ENCODE measurements at places on chromosomes 2 and 18.

DNA sequence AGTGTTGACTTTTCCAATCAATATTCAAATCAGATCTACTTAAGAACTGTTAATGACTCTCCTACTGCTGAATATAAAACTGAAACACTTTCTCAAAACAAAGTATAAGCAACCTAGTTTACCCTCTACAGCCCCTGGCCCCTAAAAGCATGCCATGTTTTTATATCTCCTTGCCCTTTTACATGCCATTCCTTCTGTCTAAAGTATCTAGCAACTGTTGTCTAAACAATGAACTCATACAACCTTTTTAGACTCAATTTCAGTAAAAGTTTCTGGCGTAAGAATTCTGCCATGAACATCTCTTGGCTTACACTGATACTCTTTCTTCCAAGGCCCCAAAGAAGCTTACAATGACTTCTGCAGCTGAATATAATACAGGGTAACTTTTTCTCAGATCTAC, 47.8 kb upstream of the GPR75 start:
- DNase-seq, result no peak

DNA sequence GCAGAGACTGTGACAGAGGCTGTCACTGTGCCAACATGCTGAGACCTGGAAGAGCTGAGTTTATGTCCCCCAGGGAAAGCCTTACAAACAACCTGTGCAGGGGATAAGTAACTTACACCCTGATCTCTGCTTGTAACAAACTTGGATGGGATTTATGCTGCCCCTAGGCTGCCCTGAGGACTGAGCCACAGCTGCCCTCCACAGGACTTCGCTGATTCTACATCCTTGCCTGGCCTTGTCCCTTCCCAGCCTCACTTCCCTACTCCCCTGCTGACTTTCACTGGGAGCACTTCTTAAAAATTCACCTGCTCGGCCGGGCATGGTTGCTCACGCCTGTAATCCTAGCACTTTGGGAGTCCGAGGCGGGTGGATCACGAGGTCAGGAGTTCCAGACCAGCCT, 45.9 kb upstream of the ASAP2 start:
- no peak for DNase-seq

- no peak for DNase-seq
Observed at GRCh38 chr18:77020561-77020960, 112.0 kb downstream of the MBP start.

- peak; percentile 43 for DNase-seq
Observed at GRCh38 chr2:47174733-47175361, 19.7 kb upstream of the STPG4 start.

DNA sequence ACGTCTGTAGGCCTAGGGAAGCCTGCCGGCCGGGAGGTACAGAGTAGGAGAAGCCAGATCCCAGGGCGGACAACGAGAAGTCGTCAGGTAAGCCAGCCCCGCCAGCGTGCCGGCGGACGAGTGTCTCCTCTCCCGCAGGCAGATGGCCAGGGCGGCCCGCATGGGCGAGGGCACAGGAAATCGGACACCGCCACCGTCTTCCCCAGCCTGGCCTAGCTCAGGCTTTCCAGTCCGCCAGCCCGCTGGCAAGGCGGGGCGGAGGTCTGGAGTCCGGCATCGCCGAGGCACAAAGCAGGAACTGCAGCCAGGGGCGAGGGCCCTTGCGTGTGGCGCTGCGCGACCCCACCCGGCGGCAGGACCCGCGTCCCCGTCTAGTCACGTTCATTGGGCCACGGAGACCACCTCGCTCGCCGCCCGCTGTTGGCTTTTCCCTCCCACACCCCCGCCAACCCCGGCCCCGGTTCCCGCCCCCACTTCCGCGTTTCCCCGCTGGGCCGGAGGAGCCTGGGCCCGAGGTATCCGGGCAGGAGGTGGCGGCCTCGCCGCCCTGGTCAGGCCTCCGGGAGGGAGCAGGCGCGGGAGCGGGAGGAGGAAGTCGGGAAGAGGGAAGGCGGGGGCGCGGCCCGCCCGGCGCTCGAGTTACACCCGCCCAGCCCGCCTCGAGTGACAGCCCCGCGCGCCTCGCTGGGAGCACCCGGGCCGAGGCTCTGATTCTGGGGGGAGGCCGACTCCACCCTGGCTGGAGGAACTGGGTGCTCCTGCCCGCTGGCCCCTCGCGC, at the start of gene GPD2:
Gene GPD2, plus strand, starts transcription at position 662 of the 779 bp plus-strand sequence. CDS start 39,727 bp downstream, outside the sequence.
- peak; percentile 49 for DNase-seq

GRCh38 chr2:23220513-23221094, 164.4 kb upstream of the KLHL29 start:
- no peak for DNase-seq

- DNase-seq, result no peak
Observed at GRCh38 chr2:117232305-117232704, 582.2 kb upstream of the DDX18 start.

- DNase-seq, result no peak
Observed at GRCh38 chr2:117825437-117825836, 10.9 kb downstream of the DDX18 start.

DNA sequence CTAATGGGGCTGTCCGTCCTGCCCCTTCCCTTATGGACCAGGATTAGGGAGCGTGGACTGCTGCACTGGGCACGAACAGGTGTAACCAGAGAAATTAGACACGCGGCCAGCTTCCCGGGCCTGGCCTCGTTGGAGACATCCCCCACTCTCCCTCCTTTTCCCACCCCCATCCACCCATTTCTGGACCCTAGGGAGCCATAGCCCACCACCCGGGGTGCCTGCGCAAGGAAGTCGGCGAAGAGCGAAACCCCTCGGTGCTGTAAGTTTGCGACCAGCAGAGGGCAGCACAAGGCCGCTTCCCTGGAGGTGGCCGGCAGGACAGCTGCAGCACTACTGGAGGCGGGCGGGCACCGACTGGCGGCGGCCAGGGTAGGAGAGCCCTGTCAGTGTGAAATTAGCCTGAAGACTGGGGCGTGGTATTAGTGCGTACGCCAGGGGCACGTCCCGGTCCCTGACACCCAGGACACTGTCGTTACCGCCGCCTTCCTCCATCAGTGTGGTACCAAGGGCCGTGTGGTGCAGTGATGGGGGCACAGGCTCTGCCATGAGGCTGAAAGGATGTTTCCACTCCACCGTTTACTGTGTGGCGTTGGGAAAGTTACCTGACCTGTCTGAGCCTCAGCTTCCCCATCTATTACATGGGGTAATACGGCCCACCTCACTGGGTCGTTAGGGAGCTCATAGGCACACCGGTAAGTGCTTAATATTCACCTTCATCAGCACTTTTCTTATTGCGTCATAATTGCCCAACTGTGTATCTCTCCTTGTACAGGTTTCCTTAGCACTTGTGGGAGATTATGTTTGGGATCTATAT, 36.0 kb upstream of the CD207 start:
- peak; percentile 74 for DNase-seq

DNA sequence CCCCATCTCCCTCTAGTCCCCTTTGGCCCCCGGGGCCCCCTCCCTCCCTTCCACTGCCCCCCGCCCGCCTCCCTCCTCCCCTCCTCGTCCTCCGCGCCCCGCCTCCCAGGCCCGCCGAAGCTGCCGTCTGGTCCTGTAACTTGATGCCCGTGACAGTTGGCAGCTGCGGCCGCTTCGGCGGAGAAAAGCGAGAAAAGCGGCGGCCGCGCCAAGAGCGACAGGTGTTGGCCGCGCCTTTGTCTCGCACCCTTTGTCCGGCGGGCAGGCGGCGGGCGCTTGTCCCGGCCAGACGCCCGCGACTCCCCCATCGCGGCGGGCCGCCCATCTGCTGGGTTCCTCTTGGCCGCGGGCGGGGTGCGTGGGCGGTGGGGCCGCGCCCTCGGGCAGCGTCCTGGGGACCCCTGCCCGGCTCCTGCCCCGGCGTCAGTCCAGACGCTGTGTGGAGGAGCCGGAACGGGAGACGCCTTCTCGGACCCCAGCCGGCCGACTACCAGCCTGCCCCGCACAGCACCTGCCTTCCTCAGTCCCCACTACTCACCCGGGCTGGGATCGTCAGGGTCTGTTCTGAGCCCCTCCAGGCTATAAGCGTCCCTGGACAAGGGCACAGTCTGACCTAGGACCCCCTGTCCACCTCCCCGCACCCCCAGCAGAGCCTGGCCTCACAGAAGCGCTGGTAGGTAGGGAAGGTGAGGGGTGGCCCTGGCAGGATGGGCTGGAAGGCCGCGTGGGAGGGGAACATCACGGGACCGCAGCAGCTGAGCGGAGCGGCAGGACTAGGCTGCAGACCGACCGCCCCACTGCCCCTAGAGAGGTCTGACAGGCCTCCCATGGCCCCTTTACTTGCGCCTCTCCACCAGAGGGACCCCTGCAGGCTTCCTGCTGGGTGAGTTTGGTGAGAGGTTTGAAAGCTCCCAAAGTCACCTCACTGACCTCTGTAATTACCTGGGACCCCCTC, 1.2 kb upstream of the HES6 start:
- no peak for DNase-seq

- DNase-seq, result no peak
Observed at GRCh38 chr18:29925566-29925965, 1117.0 kb downstream of the DSC3 start.

DNA sequence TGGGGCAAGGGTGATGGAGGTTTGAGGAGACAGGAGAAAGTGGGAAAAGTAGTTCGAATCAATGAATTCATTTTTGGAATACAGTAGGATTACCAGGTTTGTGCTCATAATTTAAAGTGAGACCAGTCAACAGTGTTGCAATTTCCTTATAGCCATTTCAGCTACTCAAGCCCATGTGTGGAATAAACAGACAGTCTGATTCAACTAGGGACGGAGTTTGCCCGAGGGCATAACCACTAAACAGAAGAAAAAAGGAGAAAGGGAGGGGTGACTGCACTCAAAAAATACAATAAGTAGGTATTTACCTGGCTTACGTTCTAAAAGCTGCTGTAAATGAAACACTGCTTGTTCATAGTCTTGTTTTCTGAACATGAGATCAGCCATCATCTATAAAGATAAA, 55.2 kb downstream of the TTC21B start:
- no peak for DNase-seq

- no peak for DNase-seq
Observed at GRCh38 chr2:203873921-203874631, 6.5 kb downstream of the CTLA4 start.

- no peak for DNase-seq
Observed at GRCh38 chr2:8049851-8050571, 631.8 kb upstream of the ID2 start.

DNA sequence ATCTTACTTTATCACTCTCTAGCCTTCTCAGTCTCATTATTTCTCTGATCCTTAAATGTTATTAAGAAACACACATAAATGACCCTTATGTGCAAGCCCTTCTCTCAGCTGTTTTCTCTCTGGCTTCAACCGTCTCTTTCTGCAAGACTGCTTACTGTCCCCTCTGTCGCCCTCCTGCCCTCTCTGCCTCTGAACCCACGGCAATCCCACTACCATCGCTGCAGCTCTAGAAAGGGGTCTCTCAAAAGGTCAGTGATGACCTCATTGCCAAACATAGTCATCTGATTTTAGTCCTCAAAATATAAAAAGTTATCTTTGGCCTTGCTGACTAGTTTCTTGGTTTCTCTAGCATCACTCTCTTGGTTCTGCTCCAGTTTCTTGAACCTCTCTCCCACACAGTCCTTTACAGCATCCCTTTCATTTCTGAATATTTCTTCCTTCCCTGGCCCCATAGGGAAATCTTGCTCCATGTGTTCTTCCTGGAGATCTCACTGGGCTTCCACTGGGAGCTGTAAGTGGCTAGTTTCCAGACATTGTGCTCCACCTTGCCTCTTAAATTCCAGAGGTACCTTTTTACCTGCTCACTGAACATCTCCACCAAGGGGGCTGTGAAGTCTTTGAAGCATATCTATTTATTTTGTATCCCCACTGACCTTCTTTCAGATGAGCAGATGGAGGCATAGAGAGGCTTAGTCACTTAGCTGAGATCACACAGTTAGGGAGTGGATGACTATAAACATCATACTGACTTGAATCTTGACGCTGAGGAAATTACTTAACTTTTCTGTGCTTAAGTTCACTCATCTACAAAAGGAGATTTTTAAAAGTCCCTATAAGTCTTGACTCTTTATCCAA, 96.2 kb downstream of the PDE1A start:
- no peak for DNase-seq

DNA sequence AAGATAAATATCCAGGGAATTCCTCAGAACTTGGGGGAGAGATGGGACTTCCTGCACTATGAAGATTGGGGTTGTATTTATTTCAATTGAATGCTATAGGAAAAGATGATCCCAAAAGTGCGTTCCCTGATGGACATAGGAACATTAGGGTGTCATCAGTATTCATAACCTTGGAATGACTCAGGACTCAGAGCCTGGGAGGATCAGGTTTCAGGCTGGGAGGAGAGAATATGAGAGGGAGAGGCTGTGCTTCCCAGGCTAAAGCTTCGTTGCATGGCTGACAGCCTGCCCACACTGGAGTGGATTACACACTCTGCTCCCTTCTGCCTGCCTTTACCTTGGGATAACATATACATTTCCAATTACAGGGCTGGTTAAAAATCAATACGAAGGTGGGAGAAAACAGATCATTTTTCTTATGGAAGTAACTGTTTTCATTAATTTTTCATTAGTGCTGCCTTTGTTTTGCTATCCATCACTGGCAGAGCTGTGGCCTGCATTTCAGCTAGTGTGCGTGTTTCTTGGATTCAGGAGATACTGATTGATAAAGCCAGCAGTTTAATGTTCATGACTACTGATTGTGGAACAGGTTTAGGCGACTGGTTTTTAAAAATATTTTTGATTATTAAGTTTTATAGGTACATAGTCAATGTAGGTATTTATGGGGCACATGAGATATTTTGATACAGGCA, 118.7 kb downstream of the KCTD1 start:
- no peak for DNase-seq

GRCh38 chr2:144162652-144163051, 357.3 kb downstream of the ZEB2 start:
- DNase-seq, result peak; percentile 52

GRCh38 chr2:28610583-28611201, 114.8 kb downstream of the PLB1 start:
- DNase-seq, result peak; percentile 32

DNA sequence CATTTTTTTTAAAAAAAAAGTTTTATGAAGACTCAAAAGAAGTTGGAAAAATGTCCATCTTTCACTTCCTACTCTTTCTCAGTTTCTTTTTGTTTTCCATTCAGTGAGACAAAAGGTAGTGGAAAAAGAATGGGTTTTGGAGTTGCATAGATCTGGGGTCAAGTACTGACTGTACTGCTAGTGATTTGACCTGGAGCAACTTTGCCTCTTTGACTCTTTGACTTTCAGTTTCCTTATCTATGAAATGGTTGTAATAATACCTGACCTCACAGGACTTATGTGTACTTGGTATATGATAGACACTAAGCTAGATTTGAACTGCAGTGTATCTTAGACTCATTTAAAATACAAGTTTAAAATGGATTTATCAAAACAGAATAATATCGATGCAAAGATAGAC, 3.5 kb upstream of the KCNE4 start:
- DNase-seq, result no peak

DNA sequence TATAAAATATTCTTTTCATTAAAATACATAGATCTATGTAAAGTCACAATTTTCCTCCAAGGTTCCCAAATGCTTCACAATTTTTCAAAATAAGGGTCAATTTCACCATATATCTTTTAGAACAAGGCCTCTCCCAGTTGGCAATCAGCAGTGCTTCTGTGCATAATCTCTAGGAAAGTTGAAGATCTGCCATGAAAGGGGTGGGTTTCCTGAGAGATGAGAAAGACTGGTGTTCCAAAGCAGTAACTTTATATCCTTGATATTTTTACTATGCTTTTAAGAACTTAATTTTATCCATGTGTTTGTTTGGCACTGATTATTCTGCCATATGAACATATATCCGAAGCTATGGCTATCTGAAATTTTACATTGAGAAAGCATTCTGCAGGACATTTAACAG, 199.4 kb upstream of the CYP26B1 start:
- no peak for DNase-seq

GRCh38 chr2:176553685-176554100, 284.5 kb downstream of the MTX2 start:
- no peak for DNase-seq

- no peak for DNase-seq
Observed at GRCh38 chr2:16368328-16368727, 297.3 kb downstream of the CYRIA start.
